ENCODE measurements at places on chromosomes 12 and 14. TPM values are rescaled to one million over a fixed set of nuclear protein-coding genes. Genes with fewer than 3 reads are reported as not detected.

JPH4 gene
- not detected for total RNA-seq

BDKRB2 gene
- 6.7 TPM for total RNA-seq

PTHLH gene
- total RNA-seq = 0.20 TPM

KLRC1 gene
- total RNA-seq = not detected

VDR gene
- 10.4 TPM for total RNA-seq

STON2 gene
- 0.25 TPM for total RNA-seq

TMBIM4 gene
- total RNA-seq = 220 TPM

ISM2 gene
- 0.19 TPM for total RNA-seq

SYNDIG1L gene
- total RNA-seq = not detected

ENDOU gene
- not detected for total RNA-seq

MYF6 gene
- not detected for total RNA-seq

PTPRR gene
- total RNA-seq = not detected

Data from cardiac ventricle fibroblast (primary cell).